ENCODE measurements at places on chromosomes 7 and 10.
A peak's percentile ranks its signal among the peaks of the same experiment; 100 is the strongest.

- DNase-seq: no peak
Measured at GRCh38 chr10:60448246-60448645, 58.6 kb upstream of the ANK3 start.

- peak; percentile 32 for DNase-seq
Measured at GRCh38 chr10:77644557-77645243, 7.1 kb upstream of the KCNMA1 start.

DNA sequence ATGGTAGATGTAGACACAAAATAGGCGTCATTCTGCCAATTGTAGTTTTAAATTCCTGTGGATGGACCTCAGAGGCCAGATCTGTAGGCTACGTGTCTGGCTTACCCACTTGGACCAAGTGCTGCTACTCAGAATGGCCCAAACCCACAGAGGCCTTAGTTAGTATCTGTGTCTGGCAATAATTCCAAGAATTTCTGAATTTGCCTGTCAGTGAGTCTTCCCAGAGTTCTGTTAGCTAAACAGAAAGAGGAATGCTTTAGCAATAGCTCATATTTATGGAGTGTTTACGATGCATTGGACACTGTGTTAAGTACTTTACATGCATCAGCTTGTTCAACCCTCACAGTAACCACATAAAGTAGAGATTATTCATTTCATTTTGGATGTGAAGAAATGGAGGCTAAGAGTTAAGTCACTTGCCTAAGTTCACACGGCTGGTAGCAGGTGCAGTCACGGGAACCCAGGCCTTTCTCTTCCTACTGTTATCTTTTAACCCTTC is 231.8 kb downstream of the PTEN start:
- peak; percentile 15 for DNase-seq

DNA sequence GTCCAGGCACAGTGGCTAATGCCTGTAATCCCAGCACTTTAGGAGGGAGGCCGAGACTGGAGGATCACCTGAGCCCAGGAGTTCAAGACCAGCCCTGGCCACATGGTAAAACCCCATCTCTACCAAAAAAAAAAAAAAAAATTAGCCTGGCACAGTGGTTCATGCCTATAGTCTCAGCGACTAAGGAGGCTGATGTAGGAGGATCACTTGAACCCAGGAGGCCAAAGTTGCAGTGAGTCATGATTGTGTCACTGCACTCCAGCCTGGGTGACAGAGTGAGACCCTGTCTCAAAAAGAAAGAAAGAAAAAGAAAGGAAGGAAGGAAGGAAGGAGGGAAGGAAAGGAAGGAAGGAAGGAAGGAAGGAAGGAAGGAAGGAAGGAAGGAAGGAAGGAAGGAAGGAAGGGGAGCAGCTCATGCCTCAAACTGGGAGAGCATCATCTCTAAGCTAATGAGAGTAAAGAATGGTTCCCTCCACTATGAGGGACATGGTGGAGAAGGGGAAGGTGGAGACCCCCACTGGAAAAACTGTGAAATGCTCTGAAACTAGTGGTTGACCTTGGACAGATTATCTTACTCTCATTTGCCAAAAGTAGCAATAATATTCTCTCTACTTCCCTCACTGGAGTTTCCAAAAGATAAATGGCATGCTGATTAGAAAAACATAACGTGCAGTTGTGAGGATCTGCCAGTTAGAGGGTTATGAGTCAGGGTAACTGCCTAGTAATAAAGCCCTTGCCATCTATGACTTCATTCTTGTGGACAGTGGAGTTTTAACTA is 16.8 kb downstream of the GIMAP5 start:
- DNase-seq: peak; percentile 8

DNA sequence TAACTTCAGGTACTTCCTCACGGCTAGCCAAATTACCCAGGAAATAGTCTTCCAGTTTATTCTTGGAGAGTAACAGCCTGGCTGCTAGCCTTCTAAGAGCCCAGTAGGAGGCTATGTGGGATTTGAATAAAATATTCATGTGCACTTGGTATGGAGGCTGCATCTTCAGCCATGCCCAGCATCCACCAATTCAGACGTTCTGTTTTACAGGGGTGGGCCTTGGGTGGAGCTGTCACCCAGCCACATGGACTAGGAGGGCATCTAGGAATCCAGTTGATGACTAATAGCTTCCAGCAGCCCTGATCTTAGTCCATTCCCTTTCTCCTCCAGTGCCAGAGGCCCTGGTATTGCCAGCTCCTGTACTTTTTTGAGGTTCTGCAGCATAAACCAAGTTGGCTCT is 66.3 kb upstream of the ZRANB1 start:
- DNase-seq: peak; percentile 52

Data from LHCN-M2 (cell line).